ENCODE measurements at places on chromosomes 16 and 17.
A peak's percentile ranks its signal among the peaks of the same experiment; 100 is the strongest.

GRCh38 chr16:28210979-28211588, 681 bp downstream of the XPO6 start:
- H3K27me3 ChIP-seq: no peaks in the 10 kb centered on the region
- H3K36me3 ChIP-seq: peaks cover 18% of the 10 kb centered on the region
- peak overlapping the region; percentile 94 for H3K27ac ChIP-seq
- H3K4me3 ChIP-seq: peak overlapping the region; percentile 98

GRCh38 chr16:73228649-73229048, 180.7 kb upstream of the ZFHX3 start:
- H3K27ac ChIP-seq: no peak overlapping the region
- H3K4me3 ChIP-seq: no peak overlapping the region
- H3K36me3 ChIP-seq: no peaks in the 10 kb centered on the region
- no peaks in the 10 kb centered on the region for H3K27me3 ChIP-seq
- H3K4me1 ChIP-seq: no peaks in the 10 kb centered on the region
- DNase-seq: no peak

- no peaks in the 10 kb centered on the region for H3K27me3 ChIP-seq
- H3K27ac ChIP-seq: peak overlapping the region; percentile 77
- H3K36me3 ChIP-seq: peaks cover 7% of the 10 kb centered on the region
Observed at GRCh38 chr17:9472094-9472493, 103.5 kb downstream of the STX8 start.

GRCh38 chr16:9136596-9136995, 45.2 kb downstream of the HAPSTR1 start:
- H3K36me3 ChIP-seq: peaks cover 4% of the 10 kb centered on the region
- H3K4me1 ChIP-seq: peaks cover 23% of the 10 kb centered on the region
- no peak for DNase-seq
- H3K27ac ChIP-seq: no peak overlapping the region
- no peak overlapping the region for H3K4me3 ChIP-seq

GRCh38 chr17:77844681-77845080, 113.8 kb upstream of the TNRC6C start:
- no peak overlapping the region for H3K4me3 ChIP-seq
- peak overlapping the region; percentile 20 for H3K27ac ChIP-seq
- H3K4me1 ChIP-seq: peaks cover 63% of the 10 kb centered on the region
- H3K36me3 ChIP-seq: no peaks in the 10 kb centered on the region
- no peaks in the 10 kb centered on the region for H3K27me3 ChIP-seq
- no peak for DNase-seq

- H3K27me3 ChIP-seq: no peaks in the 10 kb centered on the region
- H3K27ac ChIP-seq: peak overlapping the region; percentile 97
Observed at GRCh38 chr16:27253526-27253930, 15.0 kb downstream of the NSMCE1 start.

DNA sequence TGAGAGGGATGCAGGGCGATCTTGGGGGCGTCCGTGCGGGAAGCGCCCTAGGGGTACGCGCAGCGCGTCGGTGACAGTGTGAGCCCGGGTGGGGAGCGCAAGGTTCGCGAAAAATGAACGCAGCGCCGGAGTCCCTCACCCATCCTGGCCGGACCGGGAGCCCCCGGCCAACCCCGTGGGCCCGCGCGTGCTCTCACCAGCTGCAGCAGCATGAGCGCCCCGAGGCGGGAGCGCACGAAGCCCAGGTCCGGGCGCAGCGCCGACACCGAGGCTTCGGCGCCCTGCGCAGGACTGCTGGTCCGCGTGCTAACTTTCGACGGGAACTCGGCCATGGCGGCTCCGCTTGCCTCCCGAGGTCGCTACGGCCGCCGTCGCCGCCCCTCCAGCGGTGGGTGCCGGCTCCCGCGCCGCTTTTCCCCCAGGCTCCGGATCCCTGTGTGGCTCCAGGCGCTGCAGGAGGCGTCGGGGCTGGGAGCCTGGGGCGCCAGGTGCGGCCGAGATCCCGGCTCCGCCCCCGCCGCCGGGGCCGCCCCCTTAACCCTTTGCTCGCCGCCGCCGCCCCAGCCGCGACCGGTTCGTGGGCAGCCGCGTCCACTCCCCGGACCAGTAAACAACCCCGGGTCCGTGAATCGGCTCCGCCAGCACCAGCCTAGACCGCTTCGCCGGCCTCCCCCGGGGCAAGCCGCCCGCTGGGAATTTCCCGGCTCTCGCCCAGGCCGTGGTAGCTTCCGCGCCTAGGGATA, at the start of gene PLLP:
Gene PLLP (minus strand): TSS at position 464 of the 743 bp plus-strand sequence. CDS start 132 bp downstream, at position 332.
- peaks cover 17% of the 10 kb centered on the region for H3K4me1 ChIP-seq
- peak; percentile 76 for DNase-seq
- H3K4me3 ChIP-seq: peak within 1 kb of the TSS; percentile 71
- no peaks in the 10 kb centered on the region for H3K36me3 ChIP-seq
- peaks cover 17% of the 10 kb centered on the region for H3K27me3 ChIP-seq

DNA sequence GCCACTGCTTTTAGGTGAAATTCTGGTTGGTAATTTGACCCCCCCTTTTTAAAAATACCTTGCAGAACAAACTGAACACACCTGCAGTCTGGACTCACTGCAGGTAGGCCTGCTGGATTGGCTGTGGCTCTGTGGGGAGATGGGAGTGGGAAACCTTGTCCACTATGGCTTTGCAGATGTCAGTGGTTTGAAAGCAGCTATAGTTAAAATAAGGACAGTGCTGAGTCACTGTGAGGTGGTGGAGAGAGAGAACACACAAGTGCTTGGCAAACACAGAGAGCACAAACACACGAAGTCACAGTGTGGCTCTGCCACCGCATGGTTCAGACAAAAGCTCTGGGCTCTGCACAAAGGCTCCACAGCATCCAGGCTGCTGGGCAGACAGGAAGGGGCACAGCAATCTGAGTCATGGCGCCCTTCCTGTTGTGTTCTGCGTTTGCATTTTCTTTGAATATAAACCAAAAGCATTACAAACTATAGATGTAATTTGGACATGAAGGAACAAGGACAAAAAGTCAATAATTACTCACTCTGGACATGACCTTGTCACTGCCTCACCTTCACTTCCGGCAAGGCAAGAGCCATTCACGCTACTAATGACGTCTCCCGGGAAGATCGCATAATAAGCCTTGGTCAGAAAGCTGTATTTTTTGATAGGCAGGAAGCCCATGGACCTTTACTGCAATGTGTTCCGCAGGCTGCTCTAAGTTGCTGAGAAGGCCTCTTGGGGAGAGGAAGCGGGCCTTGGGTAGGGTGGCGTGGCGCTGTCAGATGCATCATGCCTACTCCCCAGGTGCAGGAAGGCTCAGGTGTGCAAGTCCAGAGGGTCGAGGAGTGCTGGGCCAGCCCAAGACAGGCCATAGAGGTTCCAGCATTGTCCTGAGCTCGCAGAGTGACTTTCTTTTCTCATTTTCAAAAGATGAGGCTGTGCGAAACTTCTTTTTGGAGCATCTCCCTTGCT, 60.1 kb upstream of the MED9 start:
- no peaks in the 10 kb centered on the region for H3K36me3 ChIP-seq
- peak; percentile 45 for DNase-seq
- no peaks in the 10 kb centered on the region for H3K27me3 ChIP-seq
- peaks cover 28% of the 10 kb centered on the region for H3K4me1 ChIP-seq
- no peak overlapping the region for H3K4me3 ChIP-seq
- H3K27ac ChIP-seq: peak overlapping the region; percentile 81

DNA sequence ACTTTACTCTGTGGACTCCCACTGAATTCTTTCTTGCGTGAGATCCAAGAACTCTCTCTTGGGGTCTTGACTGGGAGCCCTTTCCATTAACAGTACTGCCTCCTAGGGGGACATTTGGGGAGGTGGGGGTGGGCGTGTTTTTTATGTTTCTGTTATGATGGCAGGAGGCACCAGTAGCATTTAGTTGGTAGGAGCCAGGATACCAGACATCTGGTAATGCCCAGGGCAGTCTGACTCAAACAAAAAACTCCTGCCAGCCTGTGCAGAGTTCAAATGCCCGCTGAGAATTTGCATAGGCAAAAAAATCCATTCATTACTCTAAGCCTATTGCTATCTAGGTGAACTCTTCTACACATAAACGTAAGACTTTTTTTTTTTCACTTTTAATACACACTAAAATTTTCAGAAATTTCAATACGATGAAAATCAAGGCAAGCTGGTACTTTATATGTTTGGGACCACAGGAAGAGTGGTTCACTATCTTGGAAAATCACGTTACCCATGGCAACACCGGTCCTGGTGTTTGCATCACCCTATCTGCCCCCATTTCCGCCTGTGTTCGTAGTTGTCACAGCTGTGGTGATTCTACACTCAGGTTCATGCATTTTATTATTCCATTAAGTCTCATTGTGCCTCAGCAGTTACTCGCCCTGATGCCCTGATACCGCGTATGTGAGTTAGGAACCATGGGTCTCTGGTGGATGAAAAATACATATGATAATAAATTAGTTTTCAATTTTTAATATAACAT, 121.1 kb upstream of the XYLT1 start:
- H3K4me1 ChIP-seq: peaks cover 21% of the 10 kb centered on the region
- H3K36me3 ChIP-seq: no peaks in the 10 kb centered on the region
- peak overlapping the region; percentile 18 for H3K4me3 ChIP-seq
- DNase-seq: no peak
- H3K27ac ChIP-seq: peak overlapping the region; percentile 94

- H3K4me3 ChIP-seq: no peak overlapping the region
- H3K36me3 ChIP-seq: no peaks in the 10 kb centered on the region
- peaks cover 5% of the 10 kb centered on the region for H3K4me1 ChIP-seq
- peaks cover 44% of the 10 kb centered on the region for H3K27me3 ChIP-seq
Observed at GRCh38 chr16:66275775-66276428, 90.6 kb upstream of the CDH5 start.

- no peak overlapping the region for H3K4me3 ChIP-seq
- no peaks in the 10 kb centered on the region for H3K4me1 ChIP-seq
- no peak overlapping the region for H3K27ac ChIP-seq
- H3K27me3 ChIP-seq: no peaks in the 10 kb centered on the region
Observed at GRCh38 chr17:4908711-4909496, 6.0 kb upstream of the CHRNE start.

DNA sequence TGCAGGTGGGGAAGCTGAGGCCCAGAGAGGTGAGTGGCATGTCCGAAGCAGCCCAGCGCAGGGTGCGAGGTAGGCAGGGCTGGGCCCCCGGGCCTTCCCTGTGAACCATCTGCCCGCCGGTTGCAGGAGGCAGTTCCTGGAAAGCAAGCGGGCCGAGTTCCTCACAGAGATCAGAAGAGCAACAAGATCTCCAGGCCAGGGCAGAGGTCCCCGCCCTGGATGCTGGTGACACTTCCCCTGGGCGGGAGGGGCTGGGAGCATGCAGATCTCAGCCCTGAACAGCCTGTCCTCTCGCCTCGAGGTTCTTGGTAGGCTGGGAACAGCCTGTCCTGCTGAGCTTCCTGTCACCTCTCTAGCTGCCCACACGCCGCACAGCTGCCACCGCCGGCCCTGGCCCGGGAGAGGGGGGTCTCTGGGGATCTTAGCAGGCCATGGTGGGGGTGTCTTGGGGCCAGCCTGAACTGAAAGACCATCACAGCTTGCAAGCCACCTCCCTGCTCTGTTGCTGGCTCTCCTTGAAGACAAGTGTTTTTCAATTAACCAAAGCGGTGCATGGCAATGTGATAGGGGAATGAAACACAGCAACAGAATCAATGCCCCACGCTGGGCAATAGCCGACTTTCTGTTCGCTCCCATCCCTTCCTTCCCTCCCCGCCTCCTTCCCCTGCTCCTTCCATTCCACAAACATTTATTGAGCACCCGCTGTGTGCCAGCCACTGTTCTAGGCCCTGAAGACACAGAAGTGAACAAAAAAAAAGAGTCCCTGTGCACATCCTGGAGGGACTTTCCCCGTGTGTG, 31.7 kb downstream of the SOCS1 start:
- H3K4me1 ChIP-seq: peaks cover 66% of the 10 kb centered on the region
- H3K36me3 ChIP-seq: no peaks in the 10 kb centered on the region
- no peaks in the 10 kb centered on the region for H3K27me3 ChIP-seq
- H3K27ac ChIP-seq: peak overlapping the region; percentile 99

- H3K27me3 ChIP-seq: no peaks in the 10 kb centered on the region
- peaks cover 61% of the 10 kb centered on the region for H3K4me1 ChIP-seq
- H3K4me3 ChIP-seq: no peak overlapping the region
- DNase-seq: no peak
Observed at GRCh38 chr17:55416470-55417052, 5.1 kb downstream of the MMD start.

DNA sequence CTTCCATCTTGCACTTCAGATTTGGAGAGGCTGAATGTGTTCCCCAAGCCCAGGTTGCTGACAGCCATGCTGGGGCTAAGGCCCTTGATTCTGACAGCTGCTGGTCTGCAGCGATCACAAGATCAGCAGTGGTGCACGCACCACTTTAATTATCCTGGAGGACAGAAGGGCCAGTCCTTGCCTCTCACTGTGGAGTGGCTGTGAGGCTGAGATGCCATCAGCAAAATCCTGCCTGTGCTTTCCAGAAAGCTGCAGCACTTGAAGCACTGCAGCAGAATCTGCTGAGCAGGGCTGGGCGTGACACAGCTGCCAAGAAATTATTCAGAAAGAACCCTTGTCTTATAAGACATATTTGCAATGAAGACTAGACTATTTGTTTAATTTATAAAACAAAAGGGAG, 37.1 kb downstream of the NUP93 start:
- H3K4me1 ChIP-seq: peaks cover 31% of the 10 kb centered on the region
- no peak for DNase-seq
- no peak overlapping the region for H3K27ac ChIP-seq
- no peaks in the 10 kb centered on the region for H3K27me3 ChIP-seq
